Foreskin fibroblast (primary cell): ENCODE measurements at places on chromosomes 16 and 17.

- no peak for DNase-seq
Measured at GRCh38 chr17:76569607-76570279, 15.9 kb downstream of the ST6GALNAC2 start.

- no peak for DNase-seq
Measured at GRCh38 chr16:3138823-3139426, 4.1 kb downstream of the ZNF213 start.

GRCh38 chr16:23907457-23907902, 71.7 kb downstream of the PRKCB start:
- no peak for DNase-seq

- DNase-seq = peak; percentile 33
Measured at GRCh38 chr17:64499805-64500486, 3.1 kb upstream of the POLG2 start.

- no peak for DNase-seq
Measured at GRCh38 chr16:85385463-85386331, 227.4 kb upstream of the GSE1 start.

GRCh38 chr16:586047-586644, 3.7 kb upstream of the RAB40C start:
- peak; percentile 58 for DNase-seq

GRCh38 chr16:11869353-11870228, 18.2 kb upstream of the RSL1D1 start:
- no peak for DNase-seq

DNA sequence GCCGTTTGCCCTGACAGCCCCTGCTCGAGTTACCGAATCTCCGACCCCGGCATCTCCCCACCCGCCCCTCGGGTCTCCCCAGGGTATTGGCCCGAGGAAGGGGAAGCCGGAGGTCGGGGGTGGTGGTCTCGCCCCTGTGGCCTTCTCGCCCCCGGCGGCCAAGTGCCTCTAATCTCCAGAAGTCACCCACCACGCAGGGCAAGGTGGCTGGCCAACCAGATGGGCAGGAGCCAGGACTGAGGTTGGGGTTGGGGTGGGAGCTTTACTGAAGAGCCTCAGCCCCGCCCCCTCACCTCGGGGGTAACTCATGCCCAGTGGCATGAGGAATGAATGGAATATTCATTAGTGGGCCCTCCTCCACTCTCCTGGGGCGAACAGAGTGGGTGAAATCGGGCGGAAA, 637 bp downstream of the DHRS11 start:
- DNase-seq = peak; percentile 60

- DNase-seq = peak; percentile 26
Measured at GRCh38 chr16:14364386-14365199, 265.5 kb downstream of the PARN start.

DNA sequence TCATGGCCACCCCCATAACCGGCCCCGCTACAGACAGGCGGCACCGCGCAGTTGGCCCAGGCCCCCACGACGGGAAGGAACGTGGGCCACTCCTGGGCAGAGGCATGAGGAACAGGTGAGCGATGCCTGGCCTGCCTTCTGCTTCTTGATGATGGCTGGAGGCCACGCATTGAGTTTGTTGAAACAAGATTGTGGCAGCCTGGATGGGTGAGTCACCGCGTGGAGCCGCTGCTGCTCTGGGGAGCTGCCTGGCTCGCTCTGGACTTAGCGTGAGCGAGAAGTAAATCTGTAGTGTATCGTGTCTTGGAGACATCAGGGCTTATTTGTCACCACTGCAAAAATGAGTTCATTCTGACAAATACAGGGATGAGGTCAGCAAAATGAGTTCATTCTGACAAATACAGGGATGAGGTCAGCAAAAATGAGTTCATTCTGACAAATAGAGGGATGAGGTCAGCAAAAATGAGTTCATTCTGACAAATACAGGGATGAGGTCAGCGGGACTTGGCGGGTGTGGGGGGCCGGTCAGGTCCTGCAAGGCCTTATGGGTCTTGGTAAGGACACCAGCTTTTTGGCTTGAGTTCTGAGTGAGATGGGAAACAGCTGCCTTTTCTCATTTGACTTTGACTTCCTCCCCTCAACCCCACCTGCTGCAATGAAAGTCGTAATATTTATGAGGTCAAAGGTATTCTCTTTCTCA, 93.0 kb downstream of the SEC14L1 start:
- peak; percentile 63 for DNase-seq

DNA sequence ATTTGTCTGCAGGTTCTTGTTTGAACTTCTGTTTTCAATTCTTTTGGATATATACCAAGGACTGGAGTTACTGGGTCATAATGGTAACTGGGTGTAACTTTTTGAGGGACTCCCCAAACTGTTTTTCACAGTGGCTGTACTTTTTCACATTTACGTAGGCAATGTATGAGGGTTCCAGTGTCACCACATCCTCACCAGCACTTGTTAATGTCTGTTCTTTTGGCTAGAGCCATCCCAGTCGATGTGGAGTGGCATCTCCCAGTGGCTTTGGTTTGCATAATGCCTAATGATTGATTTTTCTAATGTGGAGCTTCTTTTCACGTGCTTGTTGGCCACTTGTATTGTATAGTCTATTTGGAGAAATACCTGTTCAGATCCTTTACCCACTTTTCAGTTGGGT, 59.3 kb downstream of the SPECC1 start:
- DNase-seq = no peak

DNA sequence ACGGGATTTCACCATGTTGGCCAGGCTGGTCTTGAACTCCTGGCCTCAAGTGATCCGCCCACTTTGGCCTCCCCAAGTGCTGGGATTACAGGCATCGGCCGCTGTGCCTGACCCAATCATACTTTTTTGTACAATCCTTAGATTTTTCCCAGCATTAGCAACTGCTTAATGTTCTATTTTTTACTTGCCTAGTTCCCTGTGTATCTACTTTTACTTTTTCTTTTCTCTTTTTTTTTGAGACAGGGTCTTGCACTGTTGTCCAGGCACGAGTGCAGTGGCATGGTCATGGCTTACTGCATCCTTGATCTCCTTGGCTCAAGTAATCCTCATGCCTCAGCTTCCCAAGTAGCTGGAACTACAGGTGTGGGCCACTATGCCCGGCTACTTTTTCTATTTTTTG, 9.5 kb downstream of the GRB2 start:
- DNase-seq = no peak

- no peak for DNase-seq
Measured at GRCh38 chr16:89709166-89709565, 7.7 kb upstream of the SPATA2L start.

- DNase-seq = no peak
Measured at GRCh38 chr17:78618264-78619066, 41.3 kb upstream of the DNAH17 start.

- DNase-seq = no peak
Measured at GRCh38 chr16:79169239-79169638, 431.3 kb downstream of the MAF start.

GRCh38 chr17:76957678-76958464, 89.7 kb downstream of the MGAT5B start:
- peak; percentile 48 for DNase-seq

GRCh38 chr16:89195521-89196171, 4.7 kb downstream of the SLC22A31 start:
- DNase-seq = no peak

DNA sequence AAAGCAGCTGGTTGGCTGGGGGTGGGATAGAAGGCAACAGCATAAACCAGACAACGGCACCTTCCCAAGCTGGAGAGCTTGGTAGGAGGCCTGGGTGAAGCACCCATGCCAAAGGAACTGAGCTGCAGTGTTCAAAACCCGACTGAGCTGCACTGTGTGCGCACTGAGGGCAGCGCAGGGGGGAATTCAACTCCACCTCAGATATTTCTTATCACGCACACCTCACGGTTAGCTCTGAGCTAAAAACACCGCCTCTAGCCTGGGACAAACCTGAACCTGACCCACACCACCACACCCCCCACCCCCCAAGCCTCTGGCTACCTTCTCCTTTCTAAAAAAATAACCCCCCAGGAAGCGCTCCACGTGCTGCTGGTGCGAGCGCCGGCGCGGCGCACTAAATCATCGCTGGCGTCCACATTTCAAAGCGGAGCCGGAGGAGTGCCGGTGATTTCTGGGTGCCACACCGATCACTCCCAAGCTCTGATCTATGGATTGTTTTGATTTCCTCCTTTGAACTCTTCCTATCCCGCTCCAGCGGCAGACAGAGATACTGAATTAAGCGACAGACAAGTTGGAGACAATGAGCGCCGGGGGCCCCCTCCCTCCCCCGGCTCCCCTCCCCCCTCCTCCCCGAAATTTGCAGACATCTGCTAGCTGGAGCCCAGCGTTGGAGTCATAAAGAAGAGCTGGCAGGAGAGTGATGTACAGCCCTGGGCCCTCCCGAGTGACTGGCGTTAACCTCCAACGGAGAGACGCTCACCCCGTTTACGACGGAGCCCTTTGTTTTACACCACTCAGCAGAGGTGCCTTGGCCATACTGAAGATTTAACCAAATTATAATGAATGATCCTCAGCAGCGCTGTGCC, 85.0 kb downstream of the NOG start:
- DNase-seq = peak; percentile 19

DNA sequence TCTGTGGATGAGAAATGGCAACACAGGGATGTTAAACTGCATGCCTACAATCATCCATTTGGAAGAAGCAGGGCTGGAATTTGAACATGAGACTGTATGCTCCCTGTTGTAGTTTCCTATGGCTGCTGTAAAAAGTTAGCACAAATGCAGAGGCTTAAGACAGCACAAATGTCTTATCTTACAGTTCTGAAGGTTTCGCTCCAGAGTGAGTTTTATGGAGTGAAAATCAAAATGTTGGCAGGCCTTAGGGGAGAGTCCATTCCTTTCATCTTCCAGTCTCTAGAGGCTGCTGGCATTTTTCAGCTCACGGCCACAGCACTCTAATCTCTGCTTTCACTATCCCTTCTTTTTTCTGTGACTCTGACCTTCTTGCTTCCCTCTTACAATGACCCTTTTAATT, 660.1 kb downstream of the WWOX start:
- no peak for DNase-seq

- no peak for DNase-seq
Measured at GRCh38 chr17:81515530-81516041, 3.0 kb upstream of the ACTG1 start.

GRCh38 chr17:48314716-48315115, 115.3 kb downstream of the SKAP1 start:
- no peak for DNase-seq

- DNase-seq = peak; percentile 90
Measured at GRCh38 chr16:66549284-66550131, at the start of gene TK2. TSS of gene TK2 (minus strand) at chr16:66550122. CDS start at chr16:66550061, 61 bp downstream.

DNA sequence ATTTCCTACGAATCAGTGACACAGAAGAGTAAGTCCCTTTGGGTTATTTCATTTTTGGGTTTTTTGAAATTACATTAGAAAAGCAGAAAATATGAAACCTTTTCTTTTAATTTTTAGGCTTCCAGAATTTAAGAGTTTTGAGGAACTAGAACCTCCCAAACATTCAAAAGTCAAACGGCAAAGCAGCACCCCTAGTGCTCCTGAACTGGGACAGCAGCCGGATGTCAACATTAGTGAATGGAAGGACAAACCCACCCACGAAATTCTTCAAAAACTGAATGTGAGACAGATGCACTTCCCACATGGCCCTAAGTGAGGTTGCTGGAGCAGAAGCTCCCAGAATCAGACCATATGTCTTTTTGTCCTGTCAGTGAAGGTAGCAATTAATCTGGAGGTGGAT, 199.4 kb downstream of the PHKB start:
- no peak for DNase-seq

DNA sequence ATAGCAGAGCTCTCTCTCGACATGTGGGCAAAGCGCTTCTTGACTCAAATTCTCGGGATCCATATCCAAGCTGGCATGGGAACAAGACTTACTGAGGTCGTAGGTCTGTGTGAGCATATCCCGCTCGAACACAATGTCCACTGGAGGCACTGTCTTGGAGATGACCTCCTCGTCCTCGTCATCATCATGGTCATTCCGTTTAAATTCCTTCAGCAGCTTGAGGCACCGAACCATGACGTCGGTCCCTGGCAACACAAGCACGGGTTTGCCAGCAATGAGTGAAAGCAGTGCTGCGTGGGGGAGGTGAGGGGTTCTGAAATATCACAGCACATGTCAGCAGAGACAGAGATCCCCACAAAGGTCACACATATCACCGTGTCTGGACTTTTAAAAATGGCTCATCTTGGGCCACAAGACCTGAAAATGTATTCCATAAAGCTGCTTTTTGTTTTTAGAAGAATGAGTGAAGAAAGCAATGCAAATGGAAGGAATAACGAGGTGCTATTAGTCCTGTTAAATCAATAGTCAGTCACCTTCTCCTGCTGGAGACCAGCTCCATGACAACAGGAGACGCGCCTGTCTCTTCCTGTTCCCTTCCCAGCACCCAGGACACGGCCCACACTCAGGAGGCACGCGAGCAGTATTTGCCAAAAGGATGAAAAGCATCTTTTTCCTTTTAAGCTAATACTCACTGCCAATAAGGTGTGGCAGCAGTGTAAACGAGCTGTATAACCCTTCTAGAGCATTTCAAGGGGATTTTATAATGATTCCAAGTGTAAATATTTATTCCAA, 37.9 kb downstream of the GTF3C1 start:
- no peak for DNase-seq

DNA sequence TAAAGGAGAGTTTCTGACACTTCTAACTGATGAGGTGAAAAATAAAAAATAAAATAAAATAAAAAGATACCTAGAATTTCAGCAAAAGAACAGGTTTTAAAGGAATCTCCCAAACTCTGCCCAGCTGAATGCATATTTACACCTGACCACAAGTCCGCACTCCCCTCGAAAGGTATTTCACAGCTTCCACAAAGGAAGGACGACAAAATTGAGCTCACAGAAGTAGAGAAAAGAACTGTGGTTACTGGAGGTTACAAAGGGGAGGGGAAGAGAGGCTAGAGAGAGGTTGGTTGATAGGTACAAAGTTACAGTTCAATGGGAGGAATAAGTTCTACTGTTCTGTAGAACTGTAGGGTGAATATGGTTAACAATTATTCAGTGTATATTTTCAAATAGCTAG, 5.0 kb downstream of the LITAF start:
- no peak for DNase-seq

DNA sequence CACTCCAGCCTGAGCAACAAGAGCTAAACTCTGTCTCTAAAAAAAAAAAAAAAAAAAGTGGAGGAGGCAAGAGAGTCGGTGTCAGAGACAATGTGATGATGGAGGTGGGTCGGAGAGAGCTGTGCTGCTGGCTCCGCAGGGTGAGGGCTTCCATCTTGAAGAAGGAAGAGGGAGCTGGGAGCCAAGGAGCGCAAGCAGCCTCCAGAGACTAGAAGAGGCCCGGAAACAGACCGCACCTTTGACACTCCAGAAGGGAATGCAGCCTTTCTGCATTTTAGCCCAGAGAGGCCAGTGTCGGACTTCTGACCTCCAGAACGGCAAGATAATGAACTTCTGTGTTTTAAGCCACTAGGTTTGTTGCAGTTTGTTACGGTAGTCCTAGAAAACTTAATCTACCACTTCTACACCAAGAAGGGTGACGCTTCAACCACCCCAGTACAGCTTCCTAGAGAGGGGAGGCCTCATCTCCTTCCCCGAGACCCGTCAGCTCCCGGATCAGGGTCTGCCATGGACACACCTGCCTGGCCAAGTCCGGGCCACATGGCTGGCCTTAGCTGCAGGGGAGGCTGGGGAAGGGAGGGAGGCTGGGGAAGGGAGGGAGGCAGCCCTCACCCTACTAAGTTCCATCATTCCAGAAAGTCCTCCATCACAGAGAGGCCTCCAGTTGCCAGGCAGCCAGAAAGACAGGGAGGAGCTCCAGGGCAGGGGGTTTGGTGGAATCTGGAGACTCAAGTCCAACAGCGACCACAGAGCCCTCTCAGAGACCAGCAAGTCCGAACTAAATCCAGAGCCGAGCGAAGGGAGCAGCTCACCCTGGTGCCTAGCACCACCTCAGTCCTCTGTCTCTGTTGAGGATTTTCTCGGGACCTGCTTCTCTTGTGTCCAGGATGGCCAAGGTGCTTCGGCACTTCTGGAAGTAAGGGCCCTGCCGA, 13.2 kb upstream of the RBFOX3 start:
- no peak for DNase-seq
